ENCODE measurements at places on chromosomes 12 and 14. TPM values are rescaled to one million over a fixed set of nuclear protein-coding genes. Genes with fewer than 3 reads are reported as not detected.

DNA sequence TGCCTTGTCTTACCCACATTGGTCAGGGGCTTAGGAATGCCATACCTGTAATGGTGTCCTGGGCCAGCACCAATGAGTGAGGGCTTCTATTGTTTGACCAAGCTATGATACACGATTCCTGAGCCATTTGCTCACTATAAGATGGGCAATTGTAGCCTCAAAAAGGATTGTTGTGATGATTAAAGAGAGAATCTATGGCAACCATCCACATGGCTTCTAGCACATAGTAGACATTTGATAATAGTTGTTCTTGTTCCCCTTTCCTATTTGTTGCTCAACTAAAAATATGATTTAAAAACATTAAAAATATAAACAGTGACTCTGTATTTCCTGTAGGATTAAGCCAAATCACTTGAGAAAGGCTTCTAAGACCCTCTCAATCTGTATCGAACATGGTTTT is 366.1 kb downstream of the PCNX1 start:
- DNase-seq: no peak

GRCh38 chr12:76878099-76878898 is 520 bp downstream of the CSRP2 start:
- DNase-seq: peak; percentile 90

- DNase-seq: no peak
Measured at GRCh38 chr12:53191096-53191884, 10.6 kb upstream of the CSAD start.

- peak; percentile 54 for DNase-seq
Measured at GRCh38 chr14:67167420-67168109, 21.7 kb upstream of the GARIN2 start.

GRCh38 chr14:37139710-37140109 is 32.7 kb downstream of the SLC25A21 start:
- no peak for DNase-seq

GRCh38 chr14:74324931-74325361 is 22.2 kb upstream of the ABCD4 start:
- peak; percentile 90 for DNase-seq

DNA sequence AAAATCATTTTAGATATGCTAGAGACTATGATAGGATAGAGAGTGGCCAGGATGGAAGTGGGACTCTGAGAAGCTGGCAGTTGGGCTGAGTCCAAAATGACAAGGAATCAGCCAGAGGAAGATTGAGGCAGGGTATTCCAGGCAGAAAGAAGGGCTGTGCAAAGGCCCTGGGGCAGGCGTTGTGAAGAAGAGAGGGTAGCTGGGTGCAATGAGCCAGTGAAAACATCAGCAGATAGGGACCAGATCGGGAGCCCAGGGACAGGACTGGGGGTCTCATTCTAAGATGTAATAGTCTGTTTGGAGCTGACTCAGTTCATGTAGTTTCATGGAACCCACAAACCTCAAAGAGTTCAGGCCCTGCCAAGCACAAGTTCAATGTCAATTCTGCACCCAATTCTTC is 126.6 kb downstream of the KSR2 start:
- DNase-seq: no peak

DDN gene
- total RNA-seq: 0.10 TPM

CINP gene
- total RNA-seq: 54.0 TPM

SLC17A8 gene
- not detected for total RNA-seq

PRICKLE1 gene
- 51.7 TPM for total RNA-seq

All from GM23338 (cell line).